DMS79 treated with DMSO at 0.1 percent for 48 hours (cell line): ENCODE measurements at places on chromosomes 13 and 19.
A peak's percentile ranks its signal among the peaks of the same experiment; 100 is the strongest.

DNA sequence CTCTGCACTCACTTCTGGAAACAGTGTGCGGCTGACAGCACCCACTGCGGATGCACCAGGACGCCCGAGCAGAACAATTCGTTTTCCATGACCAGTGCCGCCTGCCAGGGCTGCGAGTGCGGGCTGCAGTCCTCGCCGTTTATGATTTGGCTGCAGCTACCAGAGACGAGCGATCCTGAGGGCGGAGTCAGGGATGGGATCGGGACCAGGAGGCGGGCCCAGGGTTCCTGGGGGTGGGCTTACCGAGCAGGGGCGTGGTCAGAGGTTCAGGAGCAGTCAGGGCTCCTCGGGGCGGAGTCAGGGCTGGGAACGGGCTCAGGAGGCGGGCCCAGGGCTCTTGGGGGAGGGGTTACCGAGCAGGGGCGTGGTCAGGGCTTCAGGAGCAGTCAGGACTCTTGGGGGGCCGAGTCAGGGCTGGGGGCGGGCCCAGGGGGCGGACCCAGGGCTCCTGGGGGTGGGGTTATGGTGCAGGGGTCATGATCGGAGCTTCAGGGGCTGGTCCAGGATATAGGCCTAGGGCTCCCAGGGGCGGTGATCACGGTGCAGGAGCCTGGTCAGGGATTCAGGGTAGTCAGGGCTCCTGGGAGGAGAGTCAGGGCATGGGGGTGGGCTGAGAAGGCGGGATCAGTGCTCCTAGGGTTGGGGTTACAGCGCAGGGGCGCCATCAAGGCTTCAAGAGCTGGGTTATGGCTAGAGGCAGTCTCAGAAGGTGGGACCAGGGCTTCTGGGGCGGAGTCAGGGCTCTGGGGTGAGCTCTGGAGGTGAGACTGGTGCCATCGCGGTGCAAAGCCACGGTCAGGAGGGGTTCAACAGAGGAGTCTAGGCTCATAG, 1.7 kb downstream of the KLK4 start:
- no peak for DNase-seq

DNA sequence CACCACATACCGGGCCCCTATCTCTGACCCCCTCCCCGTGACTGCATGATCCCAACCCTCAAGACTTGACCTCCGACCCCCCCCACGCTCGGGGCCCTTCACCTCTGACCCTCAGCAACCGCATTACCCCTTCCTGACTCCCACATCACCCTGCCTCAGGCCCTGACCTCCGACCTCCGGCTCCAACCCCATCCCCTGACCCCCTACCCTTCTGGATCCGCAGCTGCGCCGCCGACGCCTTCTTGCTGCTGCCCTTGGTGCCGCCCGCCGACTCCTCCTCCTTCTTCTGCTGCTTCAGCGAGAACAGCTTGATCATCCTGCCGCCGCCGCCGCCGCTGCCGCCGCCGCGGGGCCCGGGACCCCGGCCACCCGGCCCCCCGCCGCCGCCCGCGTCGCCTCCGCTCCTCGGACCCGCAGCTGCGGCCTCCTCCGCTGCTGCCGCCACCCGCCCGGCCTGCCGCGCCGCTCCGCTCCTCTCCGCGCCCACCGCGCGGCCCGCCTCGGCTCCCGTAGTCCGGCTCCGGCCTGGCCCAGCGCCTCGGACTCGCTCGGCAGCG, at the start of gene UBE2M:
Gene UBE2M, minus strand, starts transcription at position 546 of the 557 bp plus-strand sequence. Its CDS starts 230 bp downstream, at position 316.
- DNase-seq: no peak

DNA sequence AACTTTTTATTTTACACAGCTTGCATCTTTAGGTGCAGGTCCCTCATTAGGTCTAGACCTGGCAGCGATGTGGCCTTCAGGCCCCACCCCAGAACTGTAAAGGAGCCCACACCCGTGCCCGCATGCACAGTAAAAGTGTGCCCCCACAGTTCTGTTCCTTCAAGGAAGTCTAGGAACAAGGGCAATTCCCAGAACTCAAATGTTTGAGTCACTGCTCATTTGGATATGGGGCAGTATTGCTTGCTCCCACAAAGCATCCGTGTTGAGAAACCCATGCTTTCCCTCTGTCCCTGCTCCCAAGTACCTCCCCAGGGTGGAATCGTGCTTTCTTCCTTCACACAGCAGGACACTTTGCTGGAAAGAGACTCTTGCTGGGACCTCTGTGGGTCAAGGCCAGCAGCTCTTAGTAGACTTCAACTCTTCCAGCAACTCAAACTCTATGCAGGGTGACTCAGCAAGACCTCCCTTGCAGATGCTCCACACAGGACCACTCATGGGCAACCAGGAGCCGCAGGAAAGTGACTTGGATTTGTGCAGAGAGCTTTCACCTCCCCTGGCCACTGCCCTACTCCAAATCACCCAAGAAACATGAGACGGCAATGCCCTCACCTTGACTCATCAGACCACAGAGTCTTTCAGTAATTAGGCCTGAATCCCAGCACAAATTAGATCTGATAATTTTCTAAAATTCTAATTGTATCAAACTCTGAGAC, 12.3 kb downstream of the SLC7A1 start:
- no peak for DNase-seq

GRCh38 chr13:36806102-36806501, 12.9 kb upstream of the RFXAP start:
- DNase-seq: no peak

DNA sequence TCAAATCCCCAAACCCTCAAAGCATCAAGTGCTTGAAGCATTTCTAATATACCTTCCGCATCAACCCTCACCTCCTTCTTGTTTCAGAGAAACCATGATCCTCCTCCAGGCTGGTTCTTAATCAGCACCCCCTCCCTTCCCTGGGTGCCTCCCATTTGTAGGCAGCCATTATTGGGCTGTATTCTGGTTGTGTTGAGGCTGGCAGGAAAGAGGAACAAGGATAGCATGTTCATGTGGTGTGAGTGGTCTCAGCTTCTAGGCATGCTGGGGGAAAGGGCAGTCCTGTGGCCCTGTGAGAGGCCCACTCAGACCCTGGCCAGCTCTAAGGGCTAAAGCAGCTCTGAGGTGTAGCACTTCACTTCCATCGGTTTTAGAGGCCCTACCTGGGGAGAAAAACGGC, 18.9 kb upstream of the TRIM13 start:
- no peak for DNase-seq

DNA sequence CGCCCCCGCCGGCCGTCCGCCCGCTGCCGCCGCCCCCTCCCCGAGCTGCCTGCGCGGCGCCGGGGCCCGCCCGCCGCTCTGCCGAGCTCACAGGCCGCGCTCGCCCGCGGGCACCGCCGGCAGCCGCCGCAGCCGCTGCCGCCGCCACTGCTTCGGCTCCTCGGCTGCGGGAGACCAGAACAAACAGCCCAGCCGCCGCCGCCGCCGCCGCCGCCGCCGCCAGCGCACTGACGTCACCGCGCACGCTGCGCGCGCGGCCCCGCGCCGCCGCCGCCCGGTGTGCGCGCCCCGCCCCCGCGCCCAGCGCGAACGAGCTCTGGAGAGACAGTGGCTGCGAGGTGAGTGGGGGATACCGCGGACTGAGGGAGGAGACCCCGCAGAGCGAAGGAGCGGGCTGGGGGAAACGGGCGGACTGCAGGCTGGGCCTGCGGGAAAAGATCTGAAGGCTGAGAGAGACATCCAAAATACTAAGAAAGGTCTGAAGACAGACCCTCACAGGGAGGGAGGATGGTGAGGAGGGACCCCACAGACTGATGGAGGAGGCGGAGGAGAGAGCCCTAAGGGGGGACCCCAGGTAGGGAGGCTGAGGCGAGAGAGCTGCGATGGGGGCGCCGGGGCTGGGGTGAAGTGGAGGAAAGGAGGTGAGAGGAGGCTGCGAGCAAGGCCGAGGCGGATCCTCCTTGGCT, at the start of gene BRD4:
Gene BRD4, minus strand, starts transcription at position 229 of the 686 bp plus-strand sequence. CDS start 59,440 bp downstream, outside the sequence.
- peak; percentile 29 for DNase-seq

DNA sequence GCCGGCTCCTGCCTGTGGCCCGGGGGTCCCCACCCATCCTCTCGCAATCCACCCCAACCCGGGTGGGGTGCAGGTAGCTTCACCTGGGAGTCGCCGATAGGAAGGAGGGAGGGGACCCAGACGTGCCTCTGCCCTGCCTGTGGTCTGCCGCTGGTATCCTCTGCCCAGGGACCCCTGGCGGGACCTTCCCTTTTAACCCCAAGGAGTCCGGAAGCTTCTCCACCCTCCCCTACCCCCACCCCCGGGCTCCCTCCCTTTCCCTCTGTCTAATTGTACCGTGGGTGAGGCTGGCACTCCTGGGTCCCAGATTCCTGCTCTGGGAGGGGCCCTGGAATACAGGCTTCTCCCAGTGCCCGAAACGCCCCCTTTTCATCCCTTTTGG, at the start of gene KLK10:
Gene KLK10, minus strand, starts transcription at position 166 of the 382 bp plus-strand sequence. CDS start 579 bp downstream, outside the sequence.
- no peak for DNase-seq

- no peak for DNase-seq
These were observed 26.4 kb downstream of the IL17D start for GRCh38 chr13:20729633-20730585.

DNA sequence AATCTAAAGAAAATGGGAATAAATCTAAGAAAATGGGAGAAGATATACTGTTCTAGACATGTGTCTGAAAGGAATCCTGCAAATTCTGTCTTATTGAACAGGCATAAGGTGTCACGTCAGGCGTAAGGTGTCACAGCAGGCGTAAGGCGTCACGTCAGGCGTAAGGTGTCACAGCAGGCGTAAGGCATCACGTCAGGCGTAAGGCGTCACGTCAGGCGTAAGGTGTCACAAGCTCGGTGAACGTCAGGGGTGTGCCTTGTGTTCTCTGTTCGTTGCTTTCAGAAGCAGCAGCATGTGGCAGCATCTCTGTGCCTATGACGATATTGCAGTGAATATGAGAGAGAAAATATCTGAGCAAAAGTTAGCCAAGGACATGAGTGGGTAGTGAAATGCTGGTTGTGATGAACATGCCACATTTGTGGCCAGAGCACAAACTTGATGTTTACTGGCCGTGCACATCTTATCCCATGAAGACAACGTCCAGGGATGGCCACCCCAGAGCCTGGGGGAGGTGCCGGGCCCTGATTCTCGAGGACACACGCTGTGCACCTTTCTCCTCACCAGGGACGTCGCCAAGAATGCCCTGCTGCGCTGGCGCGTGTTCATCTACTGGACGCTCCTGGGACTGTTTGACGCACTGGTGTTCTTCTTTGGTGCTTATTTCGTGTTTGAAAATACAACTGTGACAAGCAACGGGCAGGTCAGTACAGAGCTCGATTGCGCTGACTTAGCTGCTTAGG, 107.0 kb upstream of the MCF2L start:
- no peak for DNase-seq

- DNase-seq: peak; percentile 56
These were observed 101.6 kb downstream of the IRS2 start for GRCh38 chr13:109684824-109685202.

DNA sequence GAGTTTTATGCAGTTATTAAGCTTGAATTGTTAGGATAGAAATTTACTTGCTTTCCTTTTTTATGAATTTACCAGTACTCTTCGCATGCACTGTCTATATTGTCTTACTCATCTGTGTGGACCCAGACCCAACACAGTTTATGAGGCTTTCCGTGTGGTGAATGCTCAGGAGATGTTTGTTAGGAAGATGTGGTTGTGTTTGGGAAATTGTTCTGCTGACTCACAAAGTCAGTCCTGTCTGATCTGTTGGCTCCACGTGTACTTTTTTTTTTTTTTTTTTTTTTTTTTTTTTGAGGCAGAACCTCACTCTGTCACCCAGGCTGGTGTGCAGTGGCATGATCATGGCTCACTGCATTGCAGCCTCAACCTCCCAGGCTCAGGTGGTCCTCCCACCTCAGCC, 532.5 kb downstream of the LMO7 start:
- no peak for DNase-seq

DNA sequence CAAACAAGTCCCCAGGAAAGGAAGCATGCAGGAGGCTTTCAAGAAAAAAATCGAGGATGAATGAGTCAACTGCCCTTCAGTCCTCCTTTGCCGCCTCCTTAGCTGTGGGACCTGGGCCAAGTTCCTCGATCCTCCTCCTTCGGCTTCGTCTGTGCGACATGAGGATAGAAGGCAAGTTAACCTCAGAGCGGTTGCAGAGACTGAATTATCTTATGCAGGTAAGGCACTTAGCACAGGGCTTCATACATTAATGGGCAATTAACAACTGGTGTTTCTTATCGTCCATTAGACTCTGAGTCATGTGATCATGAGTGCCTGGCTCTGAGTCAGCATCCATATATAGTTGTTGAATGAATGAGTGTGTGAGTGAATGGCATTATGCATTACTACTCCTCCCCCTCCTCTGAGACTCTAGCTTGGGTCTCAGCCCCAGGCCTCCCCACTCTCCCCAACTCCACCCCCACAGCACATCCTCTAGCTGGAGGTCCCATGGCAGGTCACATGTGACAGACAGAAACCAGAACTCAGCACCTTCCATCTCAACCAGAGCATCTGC, 1.6 kb upstream of the TTC9B start:
- DNase-seq: peak; percentile 88

- DNase-seq: peak; percentile 30
These were observed 11.7 kb downstream of the BCKDHA start for GRCh38 chr19:41409288-41409687.

GRCh38 chr13:112729408-112729807, 39.6 kb downstream of the ATP11A start:
- DNase-seq: no peak

DNA sequence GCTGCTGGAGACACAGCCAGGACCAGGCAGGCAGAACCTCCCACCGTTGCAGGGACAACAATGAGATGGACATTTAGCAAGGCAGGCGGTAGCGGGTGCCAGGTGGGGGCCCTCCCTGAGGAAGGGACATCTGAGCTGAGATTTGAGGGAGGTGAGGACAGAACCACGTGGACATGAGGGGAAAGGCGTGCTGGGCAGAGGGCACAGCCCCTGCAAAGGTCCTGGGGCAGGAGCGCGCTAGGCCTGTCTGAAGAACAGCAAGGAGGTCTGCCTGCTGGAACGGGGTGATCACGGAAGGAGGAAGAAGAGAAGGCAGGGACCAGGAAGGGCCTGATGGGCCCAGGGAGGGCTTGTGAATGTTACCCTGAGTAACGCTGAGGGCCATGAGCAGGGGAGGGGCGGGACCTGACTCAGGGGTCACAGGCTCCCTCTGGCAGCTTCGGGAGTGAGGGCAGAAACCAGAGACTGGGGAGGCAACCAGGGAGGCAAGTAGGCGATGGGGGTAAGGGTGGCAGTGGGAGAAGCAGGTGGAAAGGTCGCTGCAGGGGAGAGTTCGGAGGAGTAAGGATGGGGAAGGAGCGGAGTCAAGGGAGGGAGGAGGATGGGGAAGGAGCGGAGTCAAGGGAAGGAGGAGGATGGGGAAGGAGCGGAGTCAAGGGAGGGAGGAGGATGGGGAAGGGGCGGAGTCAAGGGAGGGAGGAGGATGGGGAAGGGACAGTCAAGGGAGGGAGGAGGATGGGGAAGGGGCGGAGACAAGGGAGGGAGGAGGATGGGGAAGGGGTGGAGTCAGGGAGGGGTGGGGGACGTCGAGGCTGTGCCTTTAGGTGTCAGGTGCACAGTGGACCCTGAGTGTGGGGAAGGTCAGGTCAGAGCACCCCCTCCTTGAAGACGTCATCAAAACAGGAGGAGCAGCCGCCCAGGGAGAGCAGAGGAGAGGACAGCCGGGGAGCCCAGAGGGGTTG, 15.7 kb upstream of the B3GNT3 start:
- DNase-seq: no peak

- no peak for DNase-seq
These were observed 2.7 kb downstream of the MAP2K2 start for GRCh38 chr19:4121273-4121612.

DNA sequence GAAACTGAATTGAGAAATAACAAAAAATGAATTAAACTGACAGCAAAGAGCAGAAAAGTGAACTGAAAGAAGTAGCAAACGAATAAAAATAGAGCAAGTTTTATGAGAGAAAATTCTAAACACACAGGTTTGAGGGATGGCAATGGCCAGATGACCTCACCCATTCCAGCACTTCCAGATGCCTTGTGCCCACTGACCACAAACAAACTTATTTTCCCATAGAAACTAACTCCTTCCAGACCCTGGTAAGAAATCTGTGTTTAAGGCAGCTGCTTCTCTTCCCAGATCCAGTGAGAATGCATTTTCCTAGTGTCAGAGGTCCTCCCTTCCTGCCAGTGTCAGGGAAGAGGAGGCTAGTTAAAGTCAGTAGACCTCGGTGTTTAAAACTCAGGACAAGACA, 51.7 kb downstream of the RXFP2 start:
- no peak for DNase-seq
